ENCODE measurements at places on chromosomes 11 and 22. TPM values are rescaled to one million over a fixed set of nuclear protein-coding genes. Genes with fewer than 3 reads are reported as not detected.

The NCF4 gene
- 57.8 TPM for polyA plus RNA-seq

The SYT13 gene
- not detected for polyA plus RNA-seq

The MYO7A gene
- polyA plus RNA-seq, result 0.14 TPM

The PTGDR2 gene
- 1.4 TPM for polyA plus RNA-seq

The TMEM121B gene
- not detected for polyA plus RNA-seq

The LRRC10B gene
- not detected for polyA plus RNA-seq

The POLD4 gene
- polyA plus RNA-seq, result 103 TPM

The MARK2 gene
- 29.3 TPM for polyA plus RNA-seq

The TRIM51 gene
- not detected for polyA plus RNA-seq

The FUT4 gene
- 2.0 TPM for polyA plus RNA-seq

The PRAME gene
- not detected for polyA plus RNA-seq

The SLC22A6 gene
- not detected for polyA plus RNA-seq

The API5 gene
- 136 TPM for polyA plus RNA-seq

The TREH gene
- polyA plus RNA-seq, result not detected

The OR8D1 gene
- polyA plus RNA-seq, result not detected

The DENND6B gene
- polyA plus RNA-seq, result 0.69 TPM

The CYB5R3 gene
- polyA plus RNA-seq, result 56.3 TPM

The PARVG gene
- polyA plus RNA-seq, result 57.9 TPM

The DEFB131B gene
- not detected for polyA plus RNA-seq

The DTX4 gene
- polyA plus RNA-seq, result 0.11 TPM

The MRPL23 gene
- polyA plus RNA-seq, result 27.6 TPM

The MISFA gene
- polyA plus RNA-seq, result not detected

The UCP3 gene
- polyA plus RNA-seq, result 0.30 TPM

The TESMIN gene
- polyA plus RNA-seq, result 3.0 TPM

The SCN2B gene
- not detected for polyA plus RNA-seq

The DEUP1 gene
- not detected for polyA plus RNA-seq

The ALG9 gene
- 13.9 TPM for polyA plus RNA-seq

The CREB3L1 gene
- polyA plus RNA-seq, result not detected
